Pancreas (tissue), 10 donors: ENCODE measurements at places on chromosomes 13 and 19. TPM values are rescaled to one million over a fixed set of nuclear protein-coding genes. Genes with fewer than 3 reads are reported as not detected.

Gene LIM2
- not detected for polyA plus RNA-seq

Gene RBM26
- polyA plus RNA-seq, result 25.1 TPM

Gene ZNF486
- polyA plus RNA-seq, result 2.0 TPM

Gene LINGO3
- not detected for polyA plus RNA-seq

Gene SOX1
- polyA plus RNA-seq, result not detected
